ENCODE measurements at places on chromosomes 4 and X. TPM values are rescaled to one million over a fixed set of nuclear protein-coding genes. Genes with fewer than 3 reads are reported as not detected.

The HS6ST2 gene
- total RNA-seq: 0.13 TPM

The USP46 gene
- total RNA-seq: 7.0 TPM

The RNF128 gene
- total RNA-seq: 1.6 TPM

The RBM47 gene
- 56.6 TPM for total RNA-seq

The SMC1A gene
- 29.6 TPM for total RNA-seq

The RNF150 gene
- total RNA-seq: 9.8 TPM
